Peyer's patch (tissue), 4 donors: ENCODE measurements at places on chromosomes 4 and X.

DNA sequence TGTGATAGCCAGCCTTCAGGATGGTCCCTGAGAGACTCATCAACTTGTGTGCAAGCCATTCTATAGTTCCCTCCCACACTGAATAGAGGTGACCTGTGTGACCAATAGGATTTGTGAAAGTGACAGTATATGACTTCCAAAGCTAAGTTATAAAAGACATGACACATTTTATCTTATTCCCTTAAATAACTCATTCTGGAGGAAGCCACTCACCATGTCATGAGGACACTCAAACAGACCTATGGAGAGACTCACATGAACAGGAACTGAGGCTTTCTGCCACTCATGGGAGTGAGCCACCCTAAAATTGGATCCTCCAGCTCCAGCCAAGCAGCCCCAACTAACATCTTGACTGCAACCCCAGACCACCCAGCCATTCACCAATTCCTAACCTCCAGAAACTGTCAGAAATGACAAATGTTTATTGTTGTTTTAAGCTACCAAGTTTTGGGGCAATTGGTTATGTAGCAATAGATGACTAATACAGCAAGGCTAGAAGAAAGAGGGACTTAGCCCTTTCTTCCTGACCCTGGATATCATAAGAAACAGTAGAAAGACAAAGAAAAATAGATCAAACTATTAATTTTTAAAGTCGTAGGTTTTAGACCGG lies 9.0 kb upstream of the CHIC2 start:
- DNase-seq = no peak

GRCh38 chrX:153645921-153646488 lies 998 bp upstream of the DUSP9 start:
- DNase-seq = no peak

DNA sequence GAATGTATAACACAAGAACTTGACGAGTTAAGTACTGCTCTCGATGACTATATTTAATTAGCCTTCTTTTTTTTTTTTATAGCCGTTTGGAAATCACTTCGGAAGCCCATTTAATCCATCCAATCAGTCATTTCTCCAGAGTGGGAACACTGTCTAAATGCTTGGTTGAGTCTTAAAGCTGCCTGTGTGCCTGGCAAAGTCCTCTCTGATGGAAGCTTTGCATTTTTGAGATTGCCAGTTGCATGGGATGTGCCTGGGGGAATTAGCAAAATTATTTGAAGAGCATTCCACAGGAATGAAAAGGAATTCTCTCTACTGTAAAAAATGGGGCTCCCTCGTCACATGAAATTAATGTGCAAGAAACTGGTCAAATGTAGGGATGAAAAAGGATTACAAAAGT lies 398.8 kb upstream of the RPS6KA3 start:
- no peak for DNase-seq

- peak; percentile 47 for DNase-seq
These were observed 8.6 kb downstream of the NOP14 start for GRCh38 chr4:2954358-2955185.

DNA sequence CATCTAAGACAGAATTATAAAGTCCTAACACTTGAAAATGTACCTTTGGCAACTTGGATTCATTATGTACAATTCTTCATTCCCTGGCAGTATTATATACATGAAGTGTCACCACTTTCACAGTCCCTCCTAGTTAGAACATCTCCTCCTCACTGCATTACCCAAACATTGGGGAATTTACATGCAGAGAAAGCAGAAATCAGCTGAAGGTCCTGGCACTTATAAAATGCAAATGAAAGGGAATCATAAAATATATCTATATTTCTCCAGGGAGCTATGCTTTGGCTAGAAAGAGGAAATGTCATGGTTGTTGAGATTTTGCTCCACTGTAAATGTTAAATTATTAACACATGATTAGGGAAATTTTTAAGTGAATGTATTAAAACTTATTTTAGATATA lies 835.6 kb upstream of the SLIT2 start:
- no peak for DNase-seq

- no peak for DNase-seq
These were observed 44.7 kb downstream of the DDX60 start for GRCh38 chr4:168273838-168274237.

DNA sequence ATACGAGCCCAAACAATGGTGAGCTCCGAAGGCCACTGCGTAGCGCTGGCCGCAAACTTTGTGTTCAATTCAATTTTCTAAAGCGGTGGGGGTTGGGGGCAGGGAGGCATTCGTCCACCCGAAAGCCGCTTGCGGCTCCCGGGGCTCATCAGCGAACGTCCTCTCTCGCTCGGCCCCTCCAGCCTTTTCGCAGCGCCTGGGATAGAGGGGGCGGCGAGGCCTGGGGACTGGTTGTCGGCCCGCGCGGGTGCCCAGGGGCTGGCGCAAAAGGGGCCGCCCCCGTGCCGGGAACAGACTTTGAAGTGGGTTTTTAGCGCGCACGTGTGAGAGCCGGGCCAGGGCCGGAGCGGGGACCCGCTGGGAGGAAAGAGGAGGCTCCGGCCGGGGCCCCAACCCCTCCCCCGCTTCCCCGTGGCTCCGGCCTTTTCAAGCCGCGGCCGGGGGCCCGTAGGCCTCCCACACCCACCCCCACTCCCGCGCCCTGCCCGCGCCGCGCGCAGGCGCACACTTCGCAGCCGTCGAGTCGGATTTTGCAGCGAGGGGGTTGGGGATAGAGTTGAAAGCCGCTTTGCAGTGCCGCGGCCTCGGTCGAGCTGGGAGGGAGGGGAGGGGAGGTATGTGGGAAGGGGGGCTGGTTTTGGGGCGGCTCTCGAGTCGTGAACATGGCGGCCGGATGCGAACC lies 8.3 kb downstream of the ZIC3 start:
- no peak for DNase-seq
